ENCODE measurements at places on chromosomes 7 and 10.
A peak's percentile ranks its signal among the peaks of the same experiment; 100 is the strongest.

GRCh38 chr10:10685566-10685965 lies 332.1 kb upstream of the CELF2 start:
- DNase-seq = peak; percentile 10

DNA sequence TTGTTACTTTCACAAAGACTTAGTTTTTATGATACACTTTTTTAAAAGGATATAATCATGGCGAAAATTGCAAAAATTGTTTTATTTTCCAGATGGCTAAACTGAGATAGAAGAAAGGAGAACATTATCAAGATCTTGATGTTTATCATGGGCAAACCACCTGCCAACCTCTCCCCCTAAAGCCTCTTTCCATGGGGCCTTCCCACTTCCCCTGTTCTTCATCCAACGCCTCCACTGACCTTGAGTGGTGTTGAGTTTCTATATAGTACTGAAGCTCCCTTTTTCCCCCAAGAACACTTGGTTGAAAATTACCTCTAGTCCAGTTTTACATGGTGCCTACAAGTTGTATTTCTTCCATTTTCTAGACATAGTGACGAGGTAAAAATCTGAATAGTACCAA lies 5.0 kb downstream of the CREB3L2 start:
- DNase-seq = no peak

DNA sequence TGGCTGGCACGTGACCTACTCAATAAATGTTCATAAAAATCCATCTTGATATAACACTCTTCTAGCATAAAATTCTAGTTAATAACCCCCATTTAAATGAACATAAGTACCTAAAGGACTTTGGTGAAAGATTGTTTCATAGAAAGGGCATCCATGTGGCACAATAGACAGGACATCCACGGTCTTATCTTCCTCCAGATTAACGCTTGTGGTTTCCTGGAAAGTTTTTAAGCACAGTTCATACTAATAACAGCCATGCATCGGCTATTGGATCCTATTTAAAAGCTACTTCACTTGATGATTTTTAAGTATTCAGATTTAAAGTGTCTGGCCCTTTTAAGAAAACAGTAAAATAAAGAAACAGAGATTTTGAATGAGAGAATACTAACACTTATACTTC lies 288.3 kb downstream of the AHR start:
- DNase-seq = no peak

GRCh38 chr10:75084834-75085384 lies 26.5 kb upstream of the SAMD8 start:
- DNase-seq = no peak

DNA sequence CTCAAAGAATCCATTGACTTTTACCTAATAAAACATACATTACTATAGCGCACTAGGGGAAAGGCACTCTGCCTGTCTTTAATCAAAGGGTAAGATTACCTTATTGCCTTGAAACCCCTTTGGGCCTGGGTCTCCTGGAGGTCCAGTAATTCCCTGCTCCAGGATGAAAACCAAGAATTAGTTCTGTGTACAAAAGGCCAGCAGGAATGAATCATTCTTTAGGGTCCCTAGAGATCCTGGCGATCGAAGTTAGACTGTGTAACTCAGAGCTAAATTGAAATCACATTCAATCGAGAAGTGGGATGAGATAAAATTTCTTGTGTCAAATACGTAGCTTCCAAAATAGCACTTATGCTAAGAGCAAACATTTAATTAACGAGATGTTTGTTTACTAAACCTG lies 29.8 kb downstream of the COL28A1 start:
- DNase-seq = no peak

- no peak for DNase-seq
Observed at GRCh38 chr7:95389516-95389915, 6.7 kb downstream of the PON3 start.

- no peak for DNase-seq
Observed at GRCh38 chr10:12489806-12490205, 140.5 kb downstream of the CAMK1D start.

DNA sequence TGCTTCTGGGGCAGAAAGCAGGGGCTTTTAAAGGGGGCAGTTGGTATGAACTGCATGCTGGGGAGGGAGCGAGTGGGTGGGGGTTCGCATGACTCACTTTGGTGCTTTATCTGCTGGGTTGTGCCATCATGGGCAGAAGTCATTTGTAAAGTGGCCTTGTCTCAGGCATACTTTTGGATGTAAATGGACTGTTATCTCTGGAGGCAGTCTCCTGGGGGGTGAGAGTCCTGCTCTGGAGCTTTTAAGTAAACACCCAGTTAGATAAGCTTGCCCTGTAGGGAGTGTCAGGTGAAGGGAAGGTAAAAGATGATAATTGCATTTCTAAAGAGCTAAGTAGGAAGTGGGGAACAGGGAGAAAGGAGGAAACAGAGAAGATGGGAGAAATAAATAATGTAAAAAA lies 1.6 kb upstream of the GSTO1 start:
- no peak for DNase-seq

- DNase-seq = no peak
Observed at GRCh38 chr10:124741922-124742412, 2.2 kb downstream of the FAM53B start.

- no peak for DNase-seq
Observed at GRCh38 chr7:77543910-77544309, 6.8 kb downstream of the PTPN12 start.

GRCh38 chr10:21989453-21990154 lies 13.9 kb downstream of the DNAJC1 start:
- DNase-seq = no peak

DNA sequence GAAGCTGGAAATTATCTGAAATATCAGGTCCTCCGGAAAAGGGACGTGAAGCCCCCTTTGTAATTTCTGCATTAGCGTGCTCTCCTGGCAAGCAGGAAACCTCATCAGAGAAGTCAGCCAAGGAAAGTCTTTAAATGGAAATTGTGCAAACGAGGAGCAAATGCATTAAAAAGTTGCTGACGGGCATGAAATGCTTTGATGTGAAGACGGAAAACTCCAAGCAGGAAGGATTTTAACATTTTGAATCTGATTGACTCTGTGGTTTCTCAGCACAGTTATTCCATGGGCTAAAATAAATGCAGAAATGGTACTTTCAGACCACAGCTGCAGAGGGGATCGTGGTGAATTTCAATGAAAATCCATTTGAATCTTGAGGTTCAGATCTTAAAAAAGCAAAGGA lies 167.8 kb downstream of the AHR start:
- no peak for DNase-seq

GRCh38 chr10:132543916-132544743 lies 6.5 kb downstream of the INPP5A start:
- DNase-seq = no peak

GRCh38 chr7:13476881-13477444 lies 512.5 kb downstream of the ETV1 start:
- DNase-seq = no peak

DNA sequence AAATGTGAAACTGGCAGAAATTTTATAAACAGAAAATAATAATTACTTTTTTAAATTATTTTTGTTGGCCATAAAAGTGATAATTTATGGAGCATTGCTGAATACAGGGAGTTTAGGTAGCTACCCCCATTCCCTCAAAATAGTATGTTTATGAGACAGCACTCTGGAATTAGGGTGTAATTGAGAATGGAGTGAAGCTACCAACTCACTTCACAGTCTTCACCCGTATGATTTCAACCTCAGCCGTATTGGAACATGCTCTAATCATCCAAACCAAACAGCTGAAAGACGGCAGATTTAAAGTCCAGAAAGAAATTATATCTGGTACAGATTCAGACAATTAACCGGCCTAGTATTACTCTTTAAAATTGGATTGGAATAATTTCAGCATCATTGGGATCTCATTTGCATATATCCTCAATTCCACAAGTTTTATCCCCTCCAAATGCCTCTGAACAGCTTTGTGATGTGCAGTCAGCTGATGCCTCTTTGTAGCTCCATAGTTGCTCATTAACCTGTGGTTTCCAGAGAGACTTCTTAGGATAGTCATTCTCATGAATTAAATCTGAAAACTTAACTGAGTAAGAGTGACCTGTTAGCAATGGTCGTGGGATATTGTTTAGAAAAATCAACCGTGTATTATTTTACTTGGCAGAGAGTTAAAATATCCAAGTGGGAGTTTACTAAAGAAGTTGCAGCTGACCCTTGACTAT lies 59.1 kb upstream of the GJD4 start:
- DNase-seq = no peak

DNA sequence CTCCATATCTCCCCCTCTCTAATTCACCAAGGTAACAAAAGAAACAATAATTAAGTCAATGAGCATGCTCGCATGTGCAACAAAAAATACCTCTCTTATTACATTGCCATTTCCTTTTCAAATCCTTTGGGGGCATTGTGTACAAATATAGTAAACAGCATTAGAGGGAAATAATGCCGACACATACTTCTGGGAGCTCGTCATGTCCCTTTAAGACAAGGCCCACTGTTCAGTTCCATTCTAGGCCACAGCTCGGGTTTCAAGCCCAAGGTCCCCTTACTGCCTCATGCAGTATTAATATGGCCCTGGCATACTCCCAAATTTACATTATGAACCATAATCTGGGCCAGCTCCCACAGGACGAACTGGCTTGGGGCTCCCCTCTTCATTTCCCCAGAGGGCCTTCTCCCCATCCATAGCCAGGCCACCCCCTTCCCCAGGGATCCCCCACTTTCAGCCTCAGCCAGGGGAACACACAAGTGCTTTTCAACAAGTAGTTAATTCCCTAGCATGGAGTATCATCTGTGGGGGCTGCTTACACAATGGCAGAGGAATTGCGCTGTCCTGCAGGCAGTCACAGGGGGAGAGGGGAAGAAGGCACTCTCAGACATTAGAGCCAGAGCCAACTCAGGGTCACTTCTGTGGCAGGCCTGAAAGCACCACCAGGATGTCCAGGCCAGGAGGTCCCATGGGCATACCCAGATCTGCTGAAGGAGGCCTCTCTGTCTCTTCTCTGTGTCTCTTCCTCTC lies 110.6 kb downstream of the KCNMA1 start:
- no peak for DNase-seq

DNA sequence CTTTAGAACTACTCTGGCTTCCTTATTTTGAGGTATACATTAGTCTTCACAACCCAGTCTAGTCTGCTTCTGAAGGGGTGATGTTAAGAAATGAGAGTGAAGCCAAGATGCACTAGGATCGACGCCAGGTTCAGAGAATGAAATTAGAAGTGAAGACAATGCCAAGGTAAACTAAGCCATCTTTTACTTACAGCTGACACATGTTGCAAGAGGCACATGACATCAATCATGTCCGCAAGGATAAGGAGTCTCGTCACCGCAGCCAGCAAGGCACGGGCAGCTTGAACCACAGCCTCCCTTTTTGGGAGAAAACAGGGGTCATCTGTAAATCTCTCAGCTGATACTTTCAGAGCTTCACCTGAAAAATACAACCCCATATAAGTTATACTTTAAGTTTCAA lies 156.7 kb downstream of the CTNNA3 start:
- no peak for DNase-seq

DNA sequence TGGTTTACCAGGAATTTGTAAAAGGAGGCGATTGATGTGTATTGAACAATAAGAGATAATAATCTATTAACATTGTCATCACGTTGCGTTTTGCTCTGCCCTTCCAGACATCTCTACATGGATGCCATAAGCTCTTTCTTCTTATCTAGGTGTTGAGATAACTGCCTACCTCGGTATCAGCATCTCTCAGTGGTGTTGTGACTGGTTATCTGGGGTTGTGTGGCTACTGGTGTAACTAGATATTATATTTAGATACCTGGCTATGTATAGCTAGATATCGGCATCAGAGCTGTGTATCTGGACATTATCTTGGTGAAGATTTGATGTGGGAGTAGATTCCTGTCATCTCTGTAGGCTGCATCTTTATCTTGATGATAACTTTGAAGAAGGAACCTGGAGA lies 17.2 kb downstream of the GATA3 start:
- DNase-seq = no peak

GRCh38 chr10:99784727-99785441 lies 2.4 kb downstream of the ABCC2 start:
- DNase-seq = no peak

- no peak for DNase-seq
Observed at GRCh38 chr10:17578603-17579002, 38.6 kb downstream of the HACD1 start.

GRCh38 chr10:71338728-71339495 lies 19.9 kb downstream of the SLC29A3 start:
- DNase-seq = no peak

- no peak for DNase-seq
Observed at GRCh38 chr10:97760461-97761257, 11.1 kb downstream of the SFRP5 start.

GRCh38 chr10:115417585-115418265 lies 324.6 kb downstream of the ATRNL1 start:
- DNase-seq = no peak

DNA sequence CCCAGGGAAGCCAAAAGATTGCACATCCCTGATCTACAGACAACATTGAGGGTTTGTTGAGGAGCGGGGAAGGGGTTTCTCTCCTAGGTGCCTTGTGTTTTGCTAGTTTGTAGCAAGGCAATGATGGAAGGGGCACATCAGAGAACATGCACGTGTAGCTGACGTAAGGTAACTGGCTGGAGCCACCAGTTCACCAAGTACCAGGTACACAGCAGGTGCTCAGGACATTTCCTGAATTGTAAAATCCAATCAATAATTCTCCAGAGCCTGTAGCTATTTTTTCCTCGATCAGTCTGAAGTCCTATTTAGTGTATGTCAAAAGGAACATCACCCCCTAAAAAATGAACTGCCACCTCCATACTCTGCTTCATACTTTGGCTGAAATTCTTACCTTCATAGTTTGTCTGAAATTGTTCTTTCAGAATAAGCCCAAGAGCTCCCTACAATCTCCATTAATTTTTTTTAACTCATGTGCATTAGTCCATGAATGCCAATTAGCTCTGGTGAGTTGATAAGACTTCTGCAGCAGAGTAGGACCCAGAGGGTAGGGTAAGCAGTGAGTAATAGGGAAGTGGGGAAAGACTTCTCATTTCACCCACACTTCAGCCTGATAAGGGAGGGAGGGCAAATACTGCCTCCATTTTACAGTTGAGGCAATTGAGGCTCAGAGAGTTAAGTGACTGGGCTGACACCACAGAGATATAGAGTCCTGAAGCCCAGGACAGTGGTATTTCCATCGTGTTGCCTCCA lies 36.0 kb upstream of the SLC26A3 start:
- no peak for DNase-seq

DNA sequence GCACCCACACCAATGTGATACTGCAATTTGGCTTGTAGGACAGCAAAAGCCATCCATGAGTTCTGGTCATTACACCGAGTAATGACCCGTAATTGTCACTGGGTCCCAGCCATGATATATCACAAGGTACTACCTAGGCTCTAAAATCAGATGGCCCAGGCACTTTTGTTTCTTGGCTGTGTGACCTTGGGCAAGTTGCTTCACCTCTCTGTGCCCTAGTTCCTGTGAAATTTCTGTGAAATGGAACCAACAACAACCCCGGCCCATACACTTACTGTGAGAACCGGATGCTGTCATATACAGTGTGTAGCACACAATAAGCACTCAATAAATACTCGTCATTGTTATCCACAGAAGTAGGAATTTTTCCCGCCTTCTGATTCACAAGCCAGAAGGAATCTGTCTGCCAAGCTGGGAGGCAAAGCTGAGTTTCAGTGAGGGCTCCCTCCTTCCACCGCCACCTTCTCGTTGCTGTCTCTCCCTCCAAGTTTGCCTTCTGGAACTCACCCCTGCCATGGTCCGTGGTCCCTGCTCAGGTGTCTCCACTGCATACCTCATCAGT lies 6.4 kb upstream of the CYTH3 start:
- no peak for DNase-seq
